Hematopoietic multipotent progenitor cell treated with erythropoietin and hydrocortisone succinate and interleukin-3 and kit ligand, for 8 days (in vitro differentiated cells): ENCODE measurements at places on chromosomes 1 and 21.

- no peak for DNase-seq
Measured at GRCh38 chr21:44084496-44085241, 22.5 kb upstream of the PWP2 start.

- DNase-seq = no peak
Measured at GRCh38 chr1:199959775-199960110, 67.8 kb upstream of the NR5A2 start.

GRCh38 chr1:165492845-165493373 lies 48.0 kb upstream of the RXRG start:
- DNase-seq = no peak

GRCh38 chr21:39056636-39057035 lies 126.6 kb downstream of the PSMG1 start:
- no peak for DNase-seq

- no peak for DNase-seq
Measured at GRCh38 chr1:243471026-243471685, 215.3 kb downstream of the SDCCAG8 start.

DNA sequence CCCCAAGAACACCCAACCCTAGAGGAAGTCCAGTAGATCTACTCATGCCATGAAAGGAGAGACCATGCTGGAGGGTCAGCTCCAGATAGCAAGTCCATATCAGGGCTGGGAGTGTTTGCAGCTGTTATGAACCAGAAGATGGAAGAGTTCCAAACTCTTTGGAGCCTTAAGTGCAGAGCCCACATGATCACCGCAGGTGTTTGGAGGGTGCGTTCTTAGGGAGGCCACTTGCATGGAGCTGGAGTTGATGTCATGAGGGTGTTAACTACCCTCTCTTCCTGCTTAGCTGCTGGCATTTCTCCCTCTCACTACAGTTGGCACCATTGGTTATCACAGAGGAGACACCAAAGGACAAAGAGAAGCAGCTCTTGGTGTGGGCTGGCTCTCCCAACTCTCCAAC lies 616.9 kb downstream of the AJAP1 start:
- no peak for DNase-seq

- DNase-seq = no peak
Measured at GRCh38 chr1:162663086-162663485, 30.8 kb downstream of the DDR2 start.

DNA sequence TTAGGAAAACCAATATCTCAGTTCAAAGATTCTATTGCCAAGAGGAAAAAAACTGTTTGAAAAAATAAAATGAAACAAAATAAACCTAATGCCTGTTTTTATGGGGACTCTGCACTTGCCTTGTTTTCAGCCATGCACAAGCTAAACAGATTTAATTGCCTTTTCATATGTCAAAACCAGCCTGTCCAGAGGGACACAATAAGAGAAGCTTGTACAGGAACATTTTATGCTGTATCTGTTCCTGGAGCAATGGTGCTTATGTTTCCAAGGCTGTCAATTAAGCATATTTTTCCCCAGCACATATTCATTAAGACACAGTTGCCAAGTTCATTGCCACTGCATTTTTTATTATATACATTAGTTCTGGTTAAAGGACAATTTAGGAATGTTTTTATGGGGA lies 470.9 kb downstream of the LRRIQ3 start:
- no peak for DNase-seq

GRCh38 chr1:66160719-66161118 lies 368.0 kb downstream of the PDE4B start:
- DNase-seq = no peak

DNA sequence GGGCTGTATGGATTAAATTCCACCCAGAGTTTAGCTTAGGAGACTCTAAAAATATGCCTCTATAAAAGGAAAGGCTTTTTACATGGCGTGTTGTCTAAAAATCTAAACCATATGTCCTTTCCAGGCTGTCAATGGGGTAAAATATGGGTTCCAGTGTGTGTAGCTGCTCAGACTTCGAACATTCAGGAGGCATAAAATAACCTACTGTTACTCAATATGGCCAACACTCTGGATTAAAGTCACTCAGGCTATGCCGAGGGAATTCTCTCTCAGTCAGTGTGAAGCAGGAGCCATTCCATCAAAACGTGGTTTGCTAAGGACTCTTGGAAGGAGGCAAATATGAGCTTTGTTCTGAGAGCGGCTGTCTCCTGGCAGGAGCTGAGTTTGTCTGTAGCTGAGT lies 135.3 kb downstream of the RUNX1 start:
- no peak for DNase-seq

DNA sequence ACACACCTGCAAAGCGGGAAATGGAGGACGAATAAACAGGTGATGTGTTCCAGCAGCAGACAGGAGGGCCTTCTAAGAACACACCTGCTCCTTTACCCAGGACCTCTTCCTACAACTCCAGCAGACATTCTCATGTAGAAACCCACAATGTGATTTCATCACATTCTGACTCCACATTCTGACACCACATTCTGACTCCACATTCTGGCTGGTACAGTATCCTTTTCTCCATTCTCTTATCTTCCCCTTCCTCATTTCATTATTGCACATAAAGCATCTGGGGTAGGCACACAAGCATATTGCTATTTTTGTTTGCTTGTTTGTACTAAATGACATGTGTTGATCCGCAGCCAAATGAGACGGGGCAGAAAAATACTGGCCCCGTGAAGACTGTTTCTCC lies 3.6 kb upstream of the ZNF124 start:
- DNase-seq = no peak

GRCh38 chr1:12773438-12773837 lies at the start of gene PRAMEF12:
PRAMEF12 (plus strand) TSS chr1:12773738; CDS start chr1:12774868, 1,130 bp downstream.
- no peak for DNase-seq

DNA sequence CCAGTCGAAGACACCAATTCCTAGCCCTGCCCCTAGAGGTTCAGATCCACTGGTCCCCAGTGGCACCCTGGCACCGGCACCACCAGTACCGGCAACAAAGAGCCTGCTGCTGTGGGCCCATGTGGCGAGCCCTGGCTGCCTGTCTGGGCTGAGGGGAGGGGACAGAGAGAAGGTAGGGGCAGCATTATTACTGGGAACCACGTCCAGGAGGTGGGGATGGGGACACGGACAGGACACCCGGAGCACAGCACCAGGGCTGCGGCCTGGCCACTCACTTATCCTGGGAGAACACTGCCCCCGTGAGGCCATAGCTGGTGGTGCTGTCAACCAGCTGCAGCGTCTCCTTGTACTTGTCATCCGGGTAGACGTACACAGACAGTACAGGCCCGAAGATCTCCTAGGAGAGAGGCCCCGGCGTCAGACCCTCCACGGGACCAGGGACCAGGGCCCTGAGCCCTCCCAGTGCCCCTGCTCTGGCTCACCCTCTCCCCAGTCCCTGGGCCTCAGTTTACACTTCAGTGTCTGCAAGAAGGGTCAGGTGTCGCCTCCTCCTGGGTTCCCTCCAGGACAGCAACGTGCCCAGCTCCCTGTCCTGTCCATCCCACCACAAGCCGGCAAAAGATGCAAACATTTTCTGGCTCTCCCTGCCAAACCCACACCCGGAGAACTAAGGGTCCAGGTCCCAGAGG lies 15.8 kb upstream of the TAS1R2 start:
- peak; percentile 77 for DNase-seq

DNA sequence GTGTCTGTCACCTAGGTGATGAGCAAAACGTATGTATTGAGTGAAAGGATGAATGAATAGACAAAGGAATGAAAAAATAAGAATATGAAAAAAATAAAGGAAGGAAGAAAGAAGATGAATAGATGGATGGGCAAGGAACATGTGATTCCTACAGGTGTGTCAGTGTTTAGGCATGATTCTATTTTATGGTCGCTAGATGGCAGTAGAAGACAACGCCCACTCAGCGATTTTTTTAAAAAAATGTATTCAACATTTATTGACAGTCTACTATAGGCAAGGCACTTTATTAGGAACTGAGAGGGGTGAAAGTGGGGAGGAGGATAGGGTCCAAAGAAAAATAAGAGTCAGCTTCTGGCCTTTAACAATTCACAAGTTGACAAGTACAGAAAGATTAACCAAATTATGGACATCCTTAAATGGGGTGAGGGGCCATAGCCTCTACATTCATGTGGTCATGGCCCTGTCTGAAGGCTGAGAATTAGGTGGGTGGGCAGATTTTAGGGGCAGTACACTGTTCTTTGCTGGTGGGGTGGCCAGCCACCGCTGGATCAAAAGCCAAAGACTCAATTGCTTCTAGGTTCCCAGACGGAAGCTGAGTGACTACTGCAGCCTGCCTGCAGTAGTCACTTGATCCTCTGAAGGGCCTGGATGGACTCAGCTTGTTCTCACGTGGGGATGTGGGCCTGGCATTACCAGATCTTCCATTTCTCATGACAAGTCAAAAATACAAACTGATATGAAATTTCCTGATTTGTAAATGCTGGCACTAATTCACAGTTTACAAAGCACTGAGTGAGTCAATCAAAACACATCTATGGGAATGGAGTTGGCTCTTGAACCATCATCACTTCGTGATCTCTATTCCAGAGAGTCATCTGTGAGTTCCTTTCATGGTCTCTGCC lies 83.9 kb downstream of the FASLG start:
- peak; percentile 53 for DNase-seq

GRCh38 chr1:145977486-145978470 lies 13.3 kb downstream of the POLR3GL start:
- DNase-seq = peak; percentile 92

DNA sequence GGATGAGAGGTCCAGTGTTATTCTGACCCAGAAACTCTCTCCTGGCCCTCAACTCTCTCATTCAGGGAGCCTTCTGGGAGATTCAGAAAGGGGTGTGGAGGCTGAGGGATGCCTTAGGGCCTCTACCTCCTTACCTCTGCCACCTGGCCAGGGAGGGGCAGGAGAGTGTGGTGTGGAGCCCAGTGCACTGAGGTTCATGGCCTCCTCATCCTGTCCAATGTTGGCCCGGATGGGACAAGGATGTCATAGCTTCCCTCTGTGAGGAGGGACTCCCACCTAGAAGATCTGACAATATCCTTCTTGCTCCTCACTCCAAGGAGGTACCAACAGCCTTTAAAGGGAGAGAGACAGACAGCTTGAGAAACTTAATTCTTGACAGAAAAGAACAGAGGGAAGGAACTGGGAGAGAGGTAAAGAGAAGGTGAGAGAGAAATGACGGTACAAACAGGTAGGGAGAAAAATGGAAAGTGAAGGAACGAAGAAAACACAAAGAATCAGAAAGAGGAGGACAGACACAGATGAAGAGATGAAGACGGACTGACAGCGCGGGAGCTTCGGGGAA lies 779 bp downstream of the BEND5 start:
- DNase-seq = no peak

DNA sequence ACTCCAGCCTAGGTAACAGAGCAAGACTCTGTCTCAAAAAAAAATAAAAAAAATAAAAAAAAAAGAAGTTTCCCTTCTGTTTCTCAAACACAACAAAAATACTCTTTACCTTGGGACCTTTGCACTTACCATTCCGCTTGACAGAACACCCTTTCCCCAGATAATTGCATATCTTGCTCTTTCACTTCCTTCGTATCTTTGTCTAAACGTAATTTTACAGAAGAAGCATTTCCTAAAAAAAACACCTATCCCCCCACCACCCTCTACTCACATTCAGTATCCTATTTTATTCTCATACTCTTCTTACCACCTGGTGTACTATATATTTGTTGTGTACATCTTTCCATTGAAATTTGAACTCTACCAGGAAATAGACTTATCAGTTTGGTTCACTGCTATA lies 32.7 kb downstream of the ASH1L start:
- DNase-seq = no peak

GRCh38 chr21:45293220-45293725 lies 5.6 kb upstream of the POFUT2 start:
- no peak for DNase-seq

DNA sequence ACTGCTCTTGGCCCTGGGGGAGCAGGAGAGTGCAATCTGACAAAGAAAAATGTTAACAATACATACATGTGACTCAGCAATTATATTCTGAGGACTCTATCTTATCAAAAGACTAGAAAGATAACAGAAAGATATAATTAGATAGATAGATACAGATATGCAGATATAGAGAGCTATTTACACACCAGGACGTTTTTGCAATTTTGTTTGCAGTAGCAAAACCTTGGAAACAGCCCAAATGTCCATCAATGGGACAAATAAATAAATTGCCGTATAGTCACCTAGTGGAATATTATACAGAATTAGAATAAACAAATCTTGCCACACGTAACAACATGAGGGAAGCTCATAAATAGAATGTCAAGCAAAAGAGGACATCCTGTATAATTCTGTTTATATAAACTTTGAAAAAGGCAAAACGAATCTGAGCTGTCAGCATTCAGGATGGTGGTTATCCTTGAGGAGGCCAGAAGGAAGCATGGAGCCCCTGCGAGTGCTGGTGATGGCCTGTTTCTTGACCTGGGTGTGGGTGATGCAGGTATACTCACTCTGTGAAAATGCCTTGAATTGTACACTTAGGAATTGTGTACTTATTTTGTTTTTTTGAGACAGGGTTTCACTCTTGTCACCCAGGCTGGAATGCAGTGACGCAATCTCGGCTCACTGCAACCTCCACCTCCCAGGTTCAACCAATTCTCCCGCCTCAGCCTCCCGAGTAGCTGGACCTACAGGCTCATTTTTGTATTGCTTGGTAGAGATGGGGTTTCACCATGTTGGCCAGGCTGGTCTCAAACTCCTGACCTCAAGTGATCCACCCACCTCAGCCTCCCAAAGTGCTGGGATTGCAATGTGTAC lies 12.8 kb upstream of the TRIM63 start:
- DNase-seq = no peak

- DNase-seq = no peak
Measured at GRCh38 chr1:7068552-7068951, 283.3 kb downstream of the CAMTA1 start.

DNA sequence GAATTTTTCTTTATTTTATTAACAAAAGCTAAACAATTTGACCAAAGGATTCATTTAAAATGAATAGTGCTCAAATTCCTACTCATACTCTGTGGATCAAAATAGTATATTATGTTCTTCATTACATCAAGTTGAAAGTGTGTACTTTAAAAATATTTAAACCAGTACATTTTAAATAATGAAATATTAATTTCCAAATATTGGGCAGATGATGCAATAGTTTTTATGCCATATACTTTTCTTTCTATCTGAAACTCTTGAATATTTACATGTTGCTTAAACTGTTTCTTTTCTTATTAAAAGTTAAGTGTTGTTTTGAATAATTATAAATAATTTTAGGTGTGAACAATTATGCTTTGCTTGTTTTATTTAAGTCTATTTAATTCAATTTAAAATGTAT lies 144.7 kb upstream of the TMPRSS15 start:
- DNase-seq = no peak

GRCh38 chr1:147515045-147515869 lies 26.0 kb upstream of the BCL9 start:
- DNase-seq = no peak
